COR-L47 (cell line): ENCODE measurements at places on chromosomes 6 and 20.

GRCh38 chr6:134092449-134092848 is 40.0 kb upstream of the SLC2A12 start:
- DNase-seq: no peak

DNA sequence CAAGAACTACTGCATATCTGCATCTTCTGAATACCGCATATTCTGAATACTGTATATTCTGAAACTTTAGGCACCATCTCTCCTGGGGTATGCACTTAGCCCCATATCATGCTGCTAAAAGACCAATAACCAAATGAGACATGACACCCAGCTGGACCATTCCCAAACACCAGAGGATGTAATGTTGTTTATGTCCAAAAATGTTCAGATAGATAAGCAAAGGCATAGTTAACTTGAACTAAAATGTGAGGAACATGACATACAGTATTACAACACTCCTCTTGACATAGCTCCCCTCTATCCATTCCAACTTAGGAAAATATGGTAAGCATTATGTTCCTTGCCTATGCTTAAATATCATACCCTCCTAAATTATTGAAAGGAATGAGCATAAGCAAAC is 127.3 kb downstream of the TENT5A start:
- no peak for DNase-seq

DNA sequence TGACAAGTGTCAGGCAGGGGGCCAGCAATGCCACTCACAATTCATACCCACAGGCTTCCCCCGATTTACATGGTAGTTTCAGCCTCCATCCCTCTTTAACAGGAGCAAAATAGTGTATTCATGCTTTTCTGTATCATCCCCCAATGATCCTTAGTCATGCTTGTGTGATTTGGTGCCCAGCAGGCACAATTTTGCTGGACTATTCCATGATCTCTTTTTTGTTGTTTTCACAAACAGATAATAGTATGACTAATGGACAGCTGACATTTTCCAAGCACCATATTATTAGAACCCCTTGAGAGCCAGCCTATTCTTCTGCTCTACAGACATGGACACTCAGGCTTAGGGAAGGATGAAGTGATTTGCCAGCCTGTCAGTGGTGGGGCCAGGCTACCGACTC is 128.2 kb upstream of the RIPOR2 start:
- no peak for DNase-seq

GRCh38 chr6:116395647-116396046 is 24.9 kb downstream of the DSE start:
- no peak for DNase-seq

GRCh38 chr6:22694092-22694724 is 124.8 kb downstream of the HDGFL1 start:
- no peak for DNase-seq

DNA sequence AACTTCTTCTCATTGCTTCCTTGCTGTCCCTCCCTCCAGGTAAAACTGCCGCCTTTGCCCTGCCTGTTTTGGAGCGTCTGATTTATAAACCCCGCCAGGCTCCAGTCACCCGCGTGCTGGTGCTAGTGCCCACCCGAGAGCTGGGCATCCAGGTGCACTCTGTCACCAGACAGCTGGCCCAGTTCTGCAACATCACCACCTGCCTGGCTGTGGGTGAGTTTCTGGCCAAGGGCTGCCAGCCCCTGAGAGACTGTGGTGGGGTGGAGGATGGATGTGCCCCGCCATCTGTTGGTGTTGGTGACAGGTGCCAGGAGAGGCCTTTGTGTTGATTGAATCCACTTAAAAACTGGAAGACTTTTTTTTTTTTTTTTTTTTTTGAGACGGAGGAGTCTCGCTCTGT is 9.5 kb downstream of the DDX27 start:
- DNase-seq: no peak

DNA sequence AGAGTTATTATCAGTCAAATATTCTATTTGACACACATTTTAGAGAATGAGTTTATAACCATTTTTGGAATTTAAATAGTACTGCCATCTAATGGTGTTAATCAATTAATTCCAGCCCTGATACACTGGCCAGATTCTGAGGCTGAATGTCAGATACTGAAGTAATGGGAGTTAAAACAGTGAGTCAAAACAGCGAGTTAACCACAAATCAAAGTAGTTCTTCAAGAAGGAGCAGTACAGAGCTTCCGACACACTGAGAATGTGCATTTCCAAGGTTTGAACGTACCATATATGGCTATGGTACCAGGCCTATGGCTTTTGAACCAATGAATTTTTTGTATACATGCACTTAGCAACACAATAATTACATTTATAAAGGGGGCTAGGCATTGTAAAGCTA is 11.3 kb upstream of the CEP43 start:
- DNase-seq: no peak

GRCh38 chr20:2778602-2779321 is 21.7 kb downstream of the CPXM1 start:
- DNase-seq: no peak

GRCh38 chr6:45076217-45076930 is 251.8 kb upstream of the RUNX2 start:
- no peak for DNase-seq

DNA sequence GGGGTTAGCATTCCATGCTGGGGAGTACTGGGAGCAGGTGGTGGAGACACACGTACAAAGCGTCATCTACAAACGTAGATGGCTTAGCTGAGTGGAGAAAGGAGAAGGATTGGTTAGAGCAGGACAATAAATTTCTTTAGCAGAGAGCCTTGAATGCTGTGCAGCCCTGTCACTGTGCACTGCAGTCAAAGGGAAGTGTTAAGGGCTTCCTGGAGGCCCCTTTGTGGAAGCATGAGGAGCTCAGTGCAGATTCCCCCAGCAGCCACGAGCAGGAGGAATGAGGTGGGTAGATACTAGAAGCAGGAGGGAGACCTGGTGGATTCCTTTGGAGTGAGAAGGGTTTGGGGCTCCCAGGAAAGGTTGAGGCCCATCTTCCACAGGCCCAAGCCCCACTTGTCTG is 6.1 kb upstream of the TREML4 start:
- DNase-seq: no peak

DNA sequence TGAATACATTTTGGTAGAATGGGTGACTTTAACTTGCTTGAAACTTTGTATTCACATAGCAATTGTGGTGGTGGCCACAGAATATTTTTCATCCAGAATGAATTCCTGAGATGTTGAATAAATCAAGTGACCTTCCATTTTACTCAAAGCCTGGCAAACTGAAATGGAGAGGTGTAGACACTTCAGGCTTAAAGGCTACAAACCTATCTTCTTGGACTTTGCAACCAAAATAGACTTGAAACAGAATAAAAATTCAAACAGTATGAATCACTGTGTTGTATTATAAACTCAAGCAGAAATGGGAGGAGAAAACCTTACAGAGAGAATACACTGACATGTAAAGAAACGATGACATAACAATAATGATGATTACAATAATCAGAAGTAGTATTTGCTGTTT is 371.6 kb downstream of the BCKDHB start:
- DNase-seq: no peak

- DNase-seq: no peak
Measured at GRCh38 chr20:31705191-31705590, 17.5 kb downstream of the BCL2L1 start.

DNA sequence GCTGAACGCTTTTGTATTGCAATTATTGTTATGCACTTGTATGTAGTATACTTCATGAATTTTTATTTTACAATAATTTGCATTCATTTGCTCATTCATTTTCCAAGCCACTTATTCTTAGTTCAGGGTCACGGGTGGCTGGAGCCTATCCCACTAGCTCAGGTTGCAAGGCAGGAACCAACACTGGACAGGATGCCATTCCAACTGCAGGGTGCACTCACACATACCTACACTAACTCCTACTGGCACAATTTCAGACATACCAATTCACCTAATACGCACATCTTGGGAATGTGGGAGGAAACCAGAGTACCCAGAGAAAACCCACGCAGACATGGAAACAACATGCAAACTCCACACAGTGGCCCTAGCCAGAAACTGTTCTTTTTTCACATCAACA is 61.8 kb downstream of the LMBRD1 start:
- no peak for DNase-seq

DNA sequence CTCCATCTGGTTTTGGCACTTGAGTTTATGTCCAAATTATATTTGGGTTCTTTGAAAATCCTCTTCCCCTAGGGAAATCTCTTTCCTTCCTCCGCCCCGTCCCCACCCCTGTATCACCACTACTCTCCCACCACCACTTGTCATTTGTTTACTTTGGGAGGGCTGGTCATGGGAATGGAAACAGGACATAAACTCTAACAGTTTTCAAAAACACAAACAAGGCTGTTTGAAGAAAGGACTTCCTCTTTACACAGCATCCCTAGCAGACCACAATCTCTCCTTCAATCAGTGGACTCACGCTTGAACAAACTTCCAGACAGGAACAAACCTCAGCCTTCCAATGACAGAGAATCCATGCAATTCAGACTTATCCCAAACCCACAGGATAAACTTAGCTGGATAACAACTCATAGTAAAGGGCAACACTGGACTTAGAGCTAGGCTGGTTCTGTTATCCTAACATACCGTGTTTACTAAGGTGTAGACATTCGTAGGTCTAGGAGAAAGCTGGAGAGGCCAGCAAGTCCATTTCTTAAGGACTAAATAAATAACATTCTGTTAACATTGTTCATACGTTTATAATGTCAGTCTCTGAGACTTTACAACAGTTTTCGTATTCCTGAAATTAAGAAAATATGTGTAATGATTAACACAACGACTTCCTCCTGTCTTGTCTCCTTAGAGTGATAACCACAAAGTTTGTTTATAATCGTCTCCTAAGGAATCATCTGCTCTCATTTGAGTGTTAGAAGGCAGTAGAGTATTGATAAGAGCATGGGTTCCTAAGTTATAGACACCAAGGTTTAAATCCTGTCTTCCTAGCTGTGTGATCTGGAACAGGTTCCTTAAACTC is 44.1 kb upstream of the CTAGE9 start:
- no peak for DNase-seq

GRCh38 chr6:137878486-137879285 is 11.6 kb downstream of the TNFAIP3 start:
- DNase-seq: no peak

- DNase-seq: no peak
Measured at GRCh38 chr6:43402820-43403219, 24.5 kb upstream of the ABCC10 start.

GRCh38 chr20:56111961-56112730 is 106.8 kb upstream of the CBLN4 start:
- no peak for DNase-seq
